ENCODE measurements at places on chromosomes 7 and 10.

DNA sequence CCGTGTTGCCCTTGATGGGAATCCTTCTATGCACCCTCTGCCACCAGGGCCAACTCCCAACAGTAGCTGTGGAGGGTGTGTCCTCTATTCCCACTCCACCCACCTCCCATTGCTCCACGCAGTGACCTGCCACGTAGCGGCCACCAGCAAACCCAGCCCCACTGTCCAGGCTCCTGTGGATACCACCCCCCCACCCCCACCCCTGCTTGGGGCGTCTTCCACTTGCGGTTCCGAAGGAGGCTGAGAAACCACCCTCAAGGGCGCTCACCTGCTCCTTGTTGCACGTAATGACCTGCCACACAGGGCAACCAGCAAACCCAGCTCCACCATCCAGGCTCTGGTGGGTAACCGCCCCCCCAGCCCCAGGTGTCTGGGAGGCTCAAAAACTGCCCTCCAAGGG is 72.0 kb downstream of the DIP2C start:
- DNase-seq = no peak

DNA sequence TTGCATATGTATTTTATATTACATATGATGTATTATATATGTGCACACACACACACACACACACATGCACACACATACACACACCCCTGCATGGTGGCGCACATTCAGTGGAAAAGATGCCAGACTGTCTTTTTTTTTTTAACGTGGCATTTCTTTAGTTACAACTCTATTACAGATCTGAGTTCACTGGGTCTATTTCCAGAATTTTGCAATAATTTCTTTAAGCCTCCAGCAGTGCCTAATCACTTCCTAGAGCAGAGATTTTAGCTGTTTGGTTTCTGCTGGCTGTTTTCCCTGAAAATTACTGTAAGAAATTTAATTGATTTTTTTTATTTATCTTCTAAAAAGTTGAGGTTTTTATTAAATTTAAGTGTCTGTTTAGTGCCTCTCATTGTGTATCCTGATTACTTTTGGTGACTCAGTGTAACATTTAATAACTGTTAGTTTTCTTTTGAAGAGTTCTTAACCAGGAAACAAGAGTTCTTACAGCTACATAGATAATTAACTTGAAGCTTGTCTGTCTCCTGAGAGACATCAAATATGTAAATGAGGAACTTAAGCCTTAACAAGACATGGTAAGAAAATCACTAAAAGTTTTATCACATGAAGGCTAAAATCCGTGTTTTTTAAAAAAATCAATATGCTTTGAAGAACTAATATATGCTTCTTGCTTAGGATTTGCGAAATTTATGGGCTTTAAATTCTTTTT is 232.0 kb downstream of the MDFIC start:
- DNase-seq = no peak

DNA sequence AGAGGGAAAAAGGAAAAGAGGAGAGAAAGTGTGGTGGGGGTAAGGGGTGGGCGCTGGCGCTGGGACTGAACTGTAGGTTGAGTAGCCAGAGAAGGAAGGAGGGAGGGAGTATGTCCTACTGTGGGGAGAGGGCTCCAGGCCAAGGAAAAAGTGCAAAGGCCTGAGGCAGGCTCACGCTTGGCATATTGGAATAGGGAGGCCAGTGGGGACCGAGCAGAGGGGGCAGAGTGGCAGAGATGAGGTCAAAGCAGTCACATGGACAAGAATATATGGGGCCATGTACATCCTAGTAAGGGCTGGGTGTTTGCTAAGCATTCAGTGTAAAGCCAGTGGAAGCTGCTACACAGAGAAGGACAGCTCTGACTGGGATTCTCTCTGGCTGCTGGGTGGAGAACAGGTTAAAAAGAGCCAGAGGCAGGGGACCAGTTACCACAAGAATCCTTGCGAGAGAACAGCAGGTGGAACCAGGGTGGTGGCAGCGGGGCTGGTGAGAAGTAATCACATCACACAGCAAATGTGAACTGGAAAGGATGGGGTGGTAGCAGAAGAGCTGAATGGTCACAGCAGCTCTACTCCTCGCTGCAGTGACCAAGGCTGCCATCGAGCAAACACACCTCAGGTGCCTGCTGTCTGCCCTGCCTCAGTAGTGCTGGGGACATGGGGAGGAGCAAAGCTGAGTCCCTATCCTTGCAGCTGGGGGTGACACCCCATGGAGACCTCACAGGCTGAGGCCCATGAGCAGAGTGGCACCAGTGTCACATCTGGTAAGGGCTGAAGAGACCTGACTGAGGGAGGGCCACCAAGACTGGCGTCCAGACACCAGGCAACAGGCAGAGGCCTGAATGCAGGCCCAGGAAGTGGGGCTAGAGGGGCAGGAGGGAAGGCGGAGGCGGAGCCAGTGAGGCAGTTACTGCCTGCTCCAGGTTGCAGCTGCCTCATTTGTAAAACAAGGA is 39.5 kb downstream of the FAM53B start:
- DNase-seq = no peak

DNA sequence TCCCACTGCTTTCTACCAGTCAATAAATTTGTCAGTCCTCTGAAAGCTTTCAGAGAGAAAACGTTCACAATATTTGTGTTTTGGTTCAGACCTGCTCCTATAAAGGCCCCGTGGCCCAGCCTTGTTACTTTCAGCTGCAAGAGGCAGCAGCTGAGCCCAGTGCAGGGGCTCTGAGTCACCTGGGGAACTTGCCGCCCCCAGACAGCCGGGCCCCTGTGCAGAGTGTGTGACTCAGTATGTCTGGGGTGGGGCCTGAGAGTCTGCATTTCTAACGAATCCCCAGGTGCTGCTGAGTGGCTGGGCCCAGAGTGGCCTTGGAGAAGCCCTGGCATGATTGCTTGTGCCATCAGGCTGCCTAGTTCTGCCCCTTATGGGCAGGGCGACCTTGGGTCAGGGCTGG is 303.5 kb downstream of the PAXIP1 start:
- no peak for DNase-seq

DNA sequence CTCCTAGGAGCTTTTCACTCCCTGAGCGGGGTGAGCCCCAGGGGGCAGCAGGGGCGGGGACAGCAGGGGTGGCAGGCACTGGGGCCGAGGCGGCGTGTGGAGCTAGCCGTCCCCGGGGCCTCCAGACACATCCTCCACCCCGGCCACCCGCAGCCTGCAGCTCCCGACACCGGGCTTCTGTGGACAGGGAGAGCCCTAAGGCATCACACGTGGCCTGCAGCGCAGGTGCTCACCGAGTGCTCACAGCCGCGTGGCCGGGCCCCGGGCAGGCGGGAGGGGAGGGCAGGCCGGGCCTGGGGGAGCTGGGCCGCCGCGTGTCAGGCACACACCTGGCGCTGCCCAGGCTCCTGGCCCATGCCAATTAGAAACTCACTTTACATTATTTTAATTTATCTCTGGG is 51.4 kb downstream of the MICALL2 start:
- DNase-seq = no peak

DNA sequence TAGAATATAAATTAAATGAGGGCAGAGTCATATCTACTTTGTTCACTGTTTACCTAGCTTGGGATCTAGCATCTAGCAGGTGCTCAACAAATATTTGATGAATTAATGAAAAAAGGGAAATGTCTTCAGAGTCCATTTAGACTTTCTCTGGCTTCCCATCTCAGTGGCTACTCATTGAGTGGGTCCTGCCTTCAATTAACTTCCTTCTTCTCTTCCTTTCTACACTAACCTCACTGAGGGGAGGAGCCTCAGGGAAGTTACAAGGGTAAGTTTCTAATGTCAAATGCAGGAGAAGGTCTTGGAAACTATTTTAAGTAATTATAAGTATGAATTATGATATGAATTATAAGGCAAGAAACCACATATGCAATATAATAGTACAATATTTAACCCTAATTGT is 28.2 kb upstream of the MPP7 start:
- no peak for DNase-seq

- no peak for DNase-seq
Measured at GRCh38 chr10:3512263-3512662, 272.7 kb downstream of the KLF6 start.

- DNase-seq = no peak
Measured at GRCh38 chr10:122112625-122113160, 123.7 kb downstream of the TACC2 start.

- no peak for DNase-seq
Measured at GRCh38 chr10:101797403-101798059, 14.3 kb upstream of the NPM3 start.

DNA sequence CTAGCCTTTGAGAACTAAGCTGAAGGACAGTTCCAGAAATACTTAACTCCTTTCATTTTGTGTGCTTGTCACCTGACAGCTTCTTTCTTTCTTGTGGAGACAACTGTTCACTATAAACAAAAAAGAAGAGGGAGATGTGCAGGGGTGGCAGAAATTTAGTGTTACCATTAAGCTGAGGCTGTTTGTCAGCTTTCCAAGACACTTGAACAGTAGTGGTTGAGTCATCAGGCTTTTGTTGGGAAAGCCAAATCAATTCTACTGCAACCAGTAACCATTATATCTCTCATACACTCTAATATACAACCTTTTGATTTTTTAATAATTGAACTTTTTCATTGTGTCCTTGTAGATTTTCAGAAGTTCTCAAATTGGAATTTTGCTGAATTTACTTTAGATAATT is 75.3 kb downstream of the POLL start:
- no peak for DNase-seq

GRCh38 chr7:5625938-5626337 is 155.5 kb downstream of the RNF216 start:
- DNase-seq = no peak

DNA sequence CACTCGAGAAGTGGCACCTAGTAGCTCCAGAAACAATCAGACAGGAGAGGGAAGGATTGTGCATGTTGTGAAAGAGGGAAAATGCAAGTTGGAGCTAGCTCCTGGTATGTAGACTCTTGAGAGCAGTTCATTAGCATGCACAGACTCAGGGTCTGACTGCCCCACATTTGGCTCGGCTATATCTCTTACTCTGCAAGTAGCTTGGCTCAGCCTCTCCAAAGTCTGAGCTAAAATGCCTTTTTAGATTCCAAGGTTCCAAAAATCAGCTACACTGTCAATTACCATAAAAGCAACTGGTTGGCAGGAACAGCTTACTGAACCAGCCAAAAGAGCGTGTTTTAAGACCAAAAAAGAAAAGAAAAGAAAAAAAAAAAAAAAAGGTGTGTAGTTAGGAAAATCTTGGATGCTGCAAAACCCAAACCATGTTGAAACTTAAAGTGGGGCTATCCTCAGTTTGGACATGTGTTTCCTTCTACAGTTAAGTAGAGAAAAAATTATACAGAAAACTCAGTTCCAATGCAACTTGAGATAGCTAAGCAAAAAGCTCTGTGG is 65.5 kb downstream of the MKX start:
- DNase-seq = no peak

DNA sequence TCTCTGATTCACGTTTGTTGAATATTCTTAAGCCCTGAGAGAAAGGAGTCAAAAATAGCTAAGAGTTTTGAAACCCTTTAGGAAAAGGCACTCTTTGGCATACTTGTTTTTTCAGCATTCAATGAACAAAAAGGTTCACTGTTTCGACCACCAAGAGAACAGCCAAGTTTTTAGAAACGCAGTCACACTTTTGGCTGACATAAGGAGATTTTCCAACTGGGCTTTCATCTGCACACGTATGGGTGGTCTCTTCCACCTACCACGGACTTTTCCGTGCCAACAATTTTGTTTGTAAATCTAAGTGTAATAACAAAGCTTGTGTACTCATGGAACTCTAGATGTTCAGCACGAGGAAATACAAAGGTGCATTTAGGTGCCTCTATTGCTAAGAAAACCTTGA is 270.3 kb downstream of the WDR11 start:
- no peak for DNase-seq

DNA sequence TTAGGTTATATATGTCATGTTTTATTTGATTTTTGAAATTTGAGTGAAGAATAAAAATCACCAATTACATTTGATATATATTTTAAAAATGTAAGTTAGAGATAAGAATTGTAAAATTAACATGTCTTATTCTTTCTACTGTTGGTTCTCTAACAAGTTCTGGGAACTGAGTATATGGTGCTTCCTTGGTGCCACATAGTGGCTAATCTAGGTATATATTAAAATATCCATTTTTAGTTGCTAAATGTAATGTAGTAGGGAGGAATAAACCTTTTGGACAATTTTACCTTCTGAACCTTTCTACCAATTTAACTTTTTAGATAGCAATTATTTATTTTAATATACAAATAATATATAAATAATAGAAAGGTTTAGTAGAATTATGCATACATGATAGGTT is 17.5 kb downstream of the CFAP69 start:
- no peak for DNase-seq

GRCh38 chr7:98418271-98418635 is 17.4 kb upstream of the BAIAP2L1 start:
- DNase-seq = no peak

DNA sequence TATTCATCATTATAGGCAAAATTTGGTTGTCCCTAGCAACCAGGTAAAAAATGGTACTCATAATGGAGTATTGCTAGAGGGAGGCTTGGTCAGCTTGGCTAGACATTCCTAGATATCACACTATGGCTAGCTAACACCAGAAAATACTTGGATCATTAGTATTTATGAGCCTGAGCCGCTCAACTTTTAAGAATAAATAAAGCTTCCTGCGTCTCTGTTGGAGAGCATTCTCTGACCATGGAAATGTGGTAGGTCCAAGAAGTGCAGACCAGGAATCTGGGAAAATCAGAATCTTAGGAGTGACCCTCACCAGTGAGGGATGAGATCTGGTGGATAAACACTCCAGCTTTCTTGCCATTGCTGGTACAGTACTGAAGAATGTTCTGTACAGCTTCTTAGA is 157.6 kb upstream of the AGR3 start:
- no peak for DNase-seq

DNA sequence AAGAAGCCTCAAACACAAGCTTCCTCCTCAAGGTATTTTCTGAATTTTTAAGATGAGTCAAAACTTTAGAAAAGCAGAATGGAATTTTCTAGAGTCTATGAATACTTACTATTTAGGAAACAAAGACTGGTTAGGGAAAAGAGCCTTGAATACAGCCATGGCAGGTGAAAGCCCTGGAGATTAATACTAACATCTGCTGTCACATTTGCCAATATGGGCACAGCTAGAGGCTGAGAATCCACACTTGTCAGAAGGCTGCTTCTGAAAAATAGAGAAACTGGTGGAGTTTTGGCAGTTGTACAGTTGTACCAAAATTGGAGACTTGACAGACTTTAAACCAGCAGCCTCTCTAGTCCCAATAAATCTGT is 24.3 kb upstream of the CNNM1 start:
- no peak for DNase-seq

GRCh38 chr7:143042159-143042789 is 9.9 kb upstream of the OR6V1 start:
- no peak for DNase-seq

DNA sequence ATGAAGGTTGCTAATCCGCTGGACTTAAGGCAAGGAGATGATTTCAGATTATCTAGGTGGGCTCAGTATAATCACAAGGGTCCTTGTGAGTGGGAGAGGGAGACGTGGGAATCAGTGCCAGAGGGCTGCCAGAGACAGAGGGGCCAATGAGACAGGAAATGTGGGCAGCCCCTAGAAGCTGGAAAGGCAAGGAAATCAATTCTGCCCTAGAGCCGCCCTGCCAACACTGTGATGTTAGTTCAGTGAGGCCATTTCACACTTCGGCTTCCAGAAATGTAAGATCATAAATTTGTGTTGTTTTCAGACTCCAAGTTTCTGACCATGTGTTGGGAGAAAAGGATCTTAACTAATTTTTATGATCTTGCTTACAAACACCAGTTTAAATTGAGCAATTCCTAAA is 3.6 kb upstream of the GPNMB start:
- no peak for DNase-seq

- no peak for DNase-seq
Measured at GRCh38 chr7:67413670-67414069, 417.0 kb downstream of the TYW1 start.
